ENCODE measurements at places on chromosomes 6 and 20. TPM values are rescaled to one million over a fixed set of nuclear protein-coding genes. Genes with fewer than 3 reads are reported as not detected.

ALDH8A1 gene
- total RNA-seq = not detected

MRAP2 gene
- total RNA-seq = not detected

HUS1B gene
- 0.67 TPM for total RNA-seq

OR2W1 gene
- not detected for total RNA-seq

HSF2 gene
- 27.0 TPM for total RNA-seq

BPIFB2 gene
- total RNA-seq = not detected

PROKR2 gene
- total RNA-seq = not detected

FNDC1 gene
- total RNA-seq = not detected

BFSP1 gene
- total RNA-seq = 0.19 TPM

TBXT gene
- not detected for total RNA-seq

SLC4A11 gene
- total RNA-seq = 0.91 TPM

Measured in activated naive CD4-positive, alpha-beta T cell treated with anti-CD3 and anti-CD28 coated beads for 36 hours (primary cell).